ENCODE measurements at places on chromosomes 5 and 9.
A peak's percentile ranks its signal among the peaks of the same experiment; 100 is the strongest.

DNA sequence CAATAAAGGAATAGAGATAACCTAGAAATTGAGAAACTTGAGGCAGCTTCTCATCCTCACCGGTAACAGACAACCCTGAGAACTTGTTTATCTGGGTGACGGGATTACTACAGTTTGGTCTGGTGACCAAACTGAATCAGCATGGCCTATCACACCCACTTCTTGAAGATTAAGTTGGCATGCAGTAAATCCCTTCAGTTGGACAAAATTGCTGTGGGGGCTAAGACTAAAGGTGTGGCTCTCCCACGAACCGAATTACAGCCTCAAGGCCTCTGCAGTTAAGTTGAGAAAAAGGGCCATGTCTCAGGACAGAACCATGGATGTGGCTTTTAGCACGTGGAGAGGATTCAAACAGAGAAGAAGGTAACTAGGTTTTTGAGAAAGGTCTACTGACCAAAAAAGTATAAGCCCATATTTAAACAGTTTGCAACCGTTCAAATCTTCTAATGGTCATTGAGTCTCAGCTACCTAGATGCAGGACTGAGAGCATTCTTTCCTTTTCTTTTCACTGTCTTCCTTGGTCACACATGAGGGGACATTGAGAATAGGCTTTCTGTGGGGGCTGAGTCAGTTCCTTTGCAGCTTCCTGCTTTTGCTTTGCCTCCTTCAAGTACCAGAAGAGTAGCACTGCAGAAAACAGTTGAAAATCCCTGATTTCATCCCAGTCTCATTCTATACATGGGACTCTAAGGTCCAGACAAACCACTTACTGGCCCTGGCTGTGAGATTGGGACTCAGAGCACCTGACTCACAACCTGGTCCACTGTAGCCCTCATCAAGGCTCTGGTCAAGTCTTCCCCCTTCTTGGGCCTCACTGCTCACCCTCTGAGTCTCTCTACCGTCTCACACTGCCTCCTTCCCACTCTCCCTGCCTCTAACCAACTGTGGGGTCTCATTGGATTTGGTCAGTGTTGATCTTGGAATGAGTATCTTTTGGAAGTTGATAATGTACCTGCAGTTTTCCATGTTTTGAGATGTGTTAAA lies 30.9 kb downstream of the PDE6A start:
- DNase-seq = no peak

DNA sequence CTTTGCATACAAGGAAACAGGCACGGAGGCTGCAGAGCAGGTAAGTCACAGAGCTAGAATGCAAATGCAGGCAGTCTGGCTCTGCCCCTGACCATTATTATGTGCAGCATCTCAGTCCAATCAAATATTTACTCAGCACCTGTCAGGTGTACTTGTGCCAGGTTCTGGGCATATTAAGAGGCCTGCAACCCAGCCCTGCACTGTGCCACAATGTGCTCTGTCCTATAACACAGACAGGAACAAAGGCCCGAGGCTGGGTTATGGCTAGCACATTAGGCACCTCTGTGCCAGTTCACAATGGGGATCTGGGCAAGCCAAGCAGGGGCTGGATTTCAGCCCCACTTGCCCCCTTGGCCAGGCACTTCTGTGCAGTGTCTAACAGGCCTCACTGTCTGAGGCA lies 14.0 kb downstream of the ARL15 start:
- no peak for DNase-seq

GRCh38 chr9:94802793-94803192 lies 76.3 kb downstream of the AOPEP start:
- no peak for DNase-seq

DNA sequence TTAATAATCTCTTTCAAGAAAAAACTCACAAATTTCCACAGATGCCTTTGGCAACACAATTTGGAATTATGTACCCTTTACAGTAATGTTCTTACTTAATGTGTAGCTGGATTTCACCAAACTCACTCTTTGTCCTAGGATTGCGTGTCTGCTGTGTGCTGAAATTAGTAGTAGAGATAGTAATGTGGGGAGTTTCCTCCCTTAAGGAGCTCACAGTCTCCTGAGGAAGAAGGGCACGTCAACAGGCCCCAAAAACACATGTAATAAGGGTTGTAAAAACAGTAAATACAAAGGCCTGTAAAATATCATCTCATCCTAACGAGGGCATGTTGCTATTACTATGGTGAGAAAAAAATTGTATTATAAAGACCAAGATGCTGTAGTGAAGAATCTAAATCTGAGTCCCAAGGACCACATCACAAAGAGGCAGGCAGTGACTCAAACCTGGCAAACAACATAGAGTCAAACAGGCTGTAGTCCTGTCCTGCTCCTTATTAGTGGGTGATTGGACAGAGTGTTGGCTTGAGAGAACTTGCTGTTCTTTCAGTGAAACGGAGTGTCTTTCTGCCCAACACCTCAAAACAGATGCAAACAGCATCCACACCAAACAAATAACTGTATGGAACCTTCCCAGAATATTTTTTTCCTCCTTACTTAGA lies 83.2 kb upstream of the PAPPA start:
- DNase-seq = no peak

- DNase-seq = no peak
Measured at GRCh38 chr5:157818368-157818767, 40.6 kb downstream of the CLINT1 start.

DNA sequence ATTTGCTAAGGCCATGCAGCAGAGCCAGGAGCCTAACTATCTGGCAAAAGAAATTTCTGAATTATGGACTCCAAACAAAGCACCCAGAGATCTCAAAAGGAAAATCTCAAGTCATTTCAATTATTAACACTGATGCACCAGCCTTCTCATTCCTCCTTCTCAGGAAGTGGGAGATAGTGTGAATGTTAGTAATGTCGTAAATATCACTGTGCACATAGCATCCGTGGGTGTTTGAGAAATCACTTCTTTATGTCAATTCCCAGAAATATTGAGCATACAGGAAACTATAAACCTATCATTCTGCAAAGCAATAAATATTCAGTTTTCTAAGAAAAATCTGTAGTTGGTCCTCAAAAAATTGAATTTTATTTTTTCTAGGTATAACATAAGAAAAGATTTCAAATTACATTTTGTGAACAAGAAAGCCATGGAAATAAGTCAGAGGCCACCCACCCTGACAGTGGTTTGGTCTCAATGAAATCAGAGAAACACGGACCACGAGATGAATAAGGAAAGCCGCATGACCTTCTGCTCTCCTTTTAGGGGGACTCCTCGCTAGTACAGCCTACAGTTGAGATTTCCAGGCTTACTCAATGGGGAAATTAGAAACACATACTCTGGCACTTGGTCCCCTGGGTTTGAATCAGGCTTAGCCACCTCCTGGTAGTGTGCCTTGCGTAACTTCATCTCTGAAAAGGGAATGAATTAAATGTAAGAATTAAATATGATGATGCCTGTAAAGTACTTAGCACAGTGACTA lies 120.6 kb downstream of the DIRAS2 start:
- DNase-seq = no peak

- no peak for DNase-seq
Measured at GRCh38 chr9:78923966-78924659, 627.2 kb downstream of the PSAT1 start.

- no peak for DNase-seq
Measured at GRCh38 chr9:99303177-99303576, 81.1 kb downstream of the SEC61B start.

GRCh38 chr5:113760486-113760885 lies 247.0 kb downstream of the YTHDC2 start:
- no peak for DNase-seq

DNA sequence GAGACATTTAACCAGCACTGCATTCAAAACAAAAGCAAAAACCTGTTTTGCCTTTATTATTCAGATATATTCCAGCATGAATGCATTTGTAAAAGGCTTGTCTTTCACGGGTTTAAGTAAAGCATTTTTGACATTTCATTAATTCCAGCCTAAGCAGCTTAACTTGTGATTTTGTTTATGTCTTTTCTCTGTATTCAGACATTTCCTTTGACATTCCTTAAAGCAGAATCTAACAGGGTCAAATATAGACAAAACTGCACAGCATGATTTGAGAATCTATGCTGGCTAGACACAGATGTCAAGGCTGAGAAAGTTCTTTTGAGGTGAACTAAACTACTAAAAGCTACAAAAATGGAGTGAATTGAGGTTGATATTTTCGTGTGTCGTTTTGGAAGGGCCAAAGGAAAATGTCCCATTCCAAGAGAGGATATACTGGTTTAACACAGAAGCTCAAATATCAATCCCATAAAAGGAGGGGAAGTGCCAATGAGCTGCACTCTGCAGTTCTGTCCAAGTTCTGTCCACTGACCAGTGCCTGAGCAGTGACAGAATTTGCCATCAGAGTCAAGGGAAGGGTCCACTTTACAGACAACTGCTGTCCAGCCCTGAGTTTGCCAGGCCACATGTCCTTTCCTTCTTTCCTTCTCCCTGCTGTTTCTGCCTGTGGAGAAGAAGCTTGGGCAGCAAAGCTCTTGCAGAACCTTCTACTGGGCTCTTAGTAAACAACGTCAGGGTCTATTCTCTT lies 198.7 kb upstream of the KLF9 start:
- no peak for DNase-seq

GRCh38 chr9:102362470-102363132 lies 624.2 kb upstream of the GRIN3A start:
- DNase-seq = no peak

DNA sequence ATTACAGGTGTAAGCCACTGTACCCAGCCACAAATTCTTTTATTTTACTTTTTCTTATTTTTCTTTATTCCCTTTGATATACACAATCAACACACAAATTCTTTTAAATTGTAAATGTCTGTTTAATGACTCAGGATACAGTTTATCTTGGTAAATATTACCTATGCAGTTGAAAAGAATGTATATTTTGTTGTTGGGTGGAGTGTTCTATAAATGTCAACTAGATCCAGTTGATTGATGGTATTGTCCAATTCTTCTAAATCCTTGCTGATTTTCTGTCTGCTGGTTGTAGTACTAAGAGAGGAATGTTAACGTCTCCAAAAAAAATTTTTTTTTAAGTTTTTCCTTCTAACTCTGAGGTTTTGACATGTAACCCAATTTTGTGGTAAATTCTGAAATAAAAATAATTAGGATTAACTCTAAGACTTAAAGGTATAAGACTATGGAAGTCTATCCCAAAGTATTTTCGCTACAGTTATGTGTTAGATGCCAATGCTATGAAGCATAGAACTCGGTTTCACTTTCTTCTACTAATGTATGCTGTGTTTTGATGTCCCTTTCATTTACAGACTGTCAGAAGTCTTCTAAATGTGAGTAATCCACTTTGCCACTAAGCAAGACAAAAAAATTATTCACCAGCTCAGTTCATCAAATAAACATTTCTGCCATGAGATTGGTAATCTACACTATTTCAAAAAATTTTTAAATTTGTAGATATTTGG lies 720.2 kb upstream of the C9orf72 start:
- no peak for DNase-seq

DNA sequence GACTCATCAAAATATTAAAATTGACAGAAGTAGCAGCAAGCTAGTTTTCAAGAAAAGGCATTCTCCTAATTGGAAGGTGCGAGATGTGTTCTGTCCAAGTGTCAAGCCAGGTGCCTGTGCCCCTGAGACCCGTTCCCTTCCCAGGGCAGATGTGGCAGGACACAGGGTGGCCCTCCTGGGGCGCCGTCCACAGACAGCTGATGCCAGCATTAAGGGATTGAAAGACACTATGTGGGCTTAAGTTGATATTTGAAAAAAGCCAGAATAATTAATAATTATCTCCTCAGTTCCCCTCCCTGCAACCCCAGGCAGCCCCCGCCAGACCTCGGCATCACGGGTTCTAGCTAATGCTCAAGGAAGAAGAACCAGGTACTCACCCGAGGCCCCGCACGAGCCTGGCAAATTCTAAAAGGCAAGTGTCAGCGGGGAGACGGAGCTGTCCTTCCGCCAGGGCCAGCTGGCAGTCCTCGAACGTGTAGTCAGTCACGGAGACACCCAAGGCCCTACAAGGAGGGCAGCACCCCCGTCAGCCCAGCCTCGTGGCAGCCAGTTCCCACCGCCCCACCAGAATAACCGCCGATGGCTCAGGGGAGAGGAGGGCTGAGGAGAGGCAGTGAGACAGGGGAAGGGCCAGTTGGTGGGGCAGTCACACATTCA lies 29.1 kb upstream of the SLC6A3 start:
- no peak for DNase-seq

DNA sequence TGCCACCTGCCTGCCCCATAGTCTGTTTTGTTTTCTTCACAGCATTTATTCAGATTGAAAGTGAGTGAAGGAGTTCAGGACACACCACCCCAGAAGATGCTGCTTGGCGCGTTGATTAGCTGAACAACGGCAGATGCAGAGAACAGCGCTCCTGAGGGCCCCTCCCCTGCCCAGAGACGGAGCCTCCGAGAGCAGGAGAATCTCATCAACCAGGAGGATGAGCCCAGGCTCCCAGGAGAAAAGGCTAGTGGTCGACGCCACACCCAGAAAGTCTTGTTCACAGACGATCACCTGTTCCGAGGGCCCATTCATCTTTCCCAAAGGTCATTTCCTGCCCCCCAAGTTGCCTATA lies 180.4 kb upstream of the PPP1R26 start:
- DNase-seq = no peak

DNA sequence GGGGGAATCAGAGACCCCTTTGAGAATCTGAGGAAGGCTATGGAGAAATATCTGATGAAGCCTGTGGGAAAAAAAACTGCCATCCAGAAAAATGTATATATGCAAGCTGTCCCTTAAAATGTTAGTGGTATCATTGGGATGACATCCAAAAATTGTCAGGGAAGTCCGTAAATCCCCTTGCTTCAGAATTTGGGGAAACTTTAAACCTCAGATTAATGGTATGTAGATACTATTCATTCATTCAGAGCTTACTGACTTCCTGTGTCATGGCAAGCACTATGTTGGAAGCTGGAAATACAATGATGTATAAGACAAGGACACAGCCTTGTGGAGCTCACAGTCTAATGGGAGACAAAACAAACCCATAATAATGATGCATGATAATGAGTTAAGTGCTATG lies 10.9 kb upstream of the MOB3B start:
- no peak for DNase-seq

- no peak for DNase-seq
Measured at GRCh38 chr5:131460867-131461572, 174.0 kb downstream of the RAPGEF6 start.

DNA sequence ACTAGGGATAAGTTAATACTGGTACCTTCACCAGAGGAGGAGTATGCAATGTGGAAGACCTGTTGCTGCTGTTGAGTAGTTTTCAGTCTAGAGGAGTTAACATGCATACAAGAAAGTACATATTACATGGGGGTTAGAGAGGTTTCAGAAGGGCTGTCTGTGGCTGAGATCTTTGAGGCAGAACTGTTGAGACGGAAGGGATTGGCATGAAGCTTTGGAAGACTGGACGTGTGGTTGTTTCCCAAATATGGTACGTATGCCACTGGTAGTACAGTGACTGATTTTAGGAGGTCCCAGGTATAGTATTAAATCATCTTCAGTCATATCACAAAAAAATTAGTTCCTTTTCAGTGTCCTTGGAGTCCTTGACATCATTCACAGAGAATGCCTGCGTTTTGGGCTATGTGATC lies 17.6 kb downstream of the TNFAIP8 start:
- no peak for DNase-seq

- DNase-seq = no peak
Measured at GRCh38 chr9:6426117-6426516, 13.1 kb downstream of the UHRF2 start.

GRCh38 chr5:112390327-112390726 lies 28.8 kb downstream of the EPB41L4A start:
- DNase-seq = peak; percentile 54

Measured in WERI-Rb-1 (cell line).